ENCODE measurements at places on chromosomes 1 and 21.

GRCh38 chr1:226788965-226789364 is 49.9 kb upstream of the ITPKB start:
- no peak for DNase-seq

- no peak for DNase-seq
Observed at GRCh38 chr1:223330466-223330865, 33.5 kb downstream of the SUSD4 start.

- peak; percentile 15 for DNase-seq
Observed at GRCh38 chr1:19606817-19607642, 37.1 kb upstream of the NBL1 start.

- no peak for DNase-seq
Observed at GRCh38 chr1:190754666-190755065, 277.0 kb upstream of the BRINP3 start.

DNA sequence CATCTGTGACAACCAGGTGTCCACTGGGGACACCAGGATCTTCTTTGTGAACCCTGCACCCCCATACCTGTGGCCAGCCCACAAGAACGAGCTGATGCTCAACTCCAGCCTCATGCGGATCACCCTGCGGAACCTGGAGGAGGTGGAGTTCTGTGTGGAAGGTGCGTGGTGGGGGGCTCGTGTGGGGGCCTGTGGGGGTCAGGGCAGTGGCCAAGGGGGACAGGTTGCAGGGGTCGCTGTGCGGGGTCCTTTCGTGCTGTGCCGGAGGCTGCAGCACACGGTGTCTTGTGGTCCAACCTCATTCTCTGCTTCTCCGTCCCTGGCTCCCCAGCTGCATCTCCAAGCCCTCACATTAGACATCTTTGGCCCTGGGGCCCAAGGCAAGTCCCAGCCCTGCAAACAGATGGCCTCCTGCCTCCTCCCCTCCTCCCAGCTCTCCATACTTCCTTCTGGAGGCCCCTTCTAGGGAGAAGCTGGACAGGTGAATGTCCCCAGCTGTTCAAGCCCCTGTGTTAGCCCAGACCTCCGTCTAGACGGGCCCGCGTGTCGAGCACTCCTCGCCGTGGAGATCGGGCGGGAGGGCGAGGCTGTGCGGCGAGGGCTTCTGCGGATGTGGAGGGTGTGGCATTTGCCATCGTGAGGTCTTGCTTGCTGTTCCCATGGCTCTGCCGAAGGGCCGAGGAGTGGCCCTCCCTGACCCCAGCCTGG is 2.5 kb downstream of the AGRN start:
- no peak for DNase-seq

GRCh38 chr1:101316256-101316655 is 79.4 kb downstream of the S1PR1 start:
- DNase-seq: no peak

GRCh38 chr1:176450526-176450925 is 12.4 kb upstream of the PAPPA2 start:
- DNase-seq: no peak

DNA sequence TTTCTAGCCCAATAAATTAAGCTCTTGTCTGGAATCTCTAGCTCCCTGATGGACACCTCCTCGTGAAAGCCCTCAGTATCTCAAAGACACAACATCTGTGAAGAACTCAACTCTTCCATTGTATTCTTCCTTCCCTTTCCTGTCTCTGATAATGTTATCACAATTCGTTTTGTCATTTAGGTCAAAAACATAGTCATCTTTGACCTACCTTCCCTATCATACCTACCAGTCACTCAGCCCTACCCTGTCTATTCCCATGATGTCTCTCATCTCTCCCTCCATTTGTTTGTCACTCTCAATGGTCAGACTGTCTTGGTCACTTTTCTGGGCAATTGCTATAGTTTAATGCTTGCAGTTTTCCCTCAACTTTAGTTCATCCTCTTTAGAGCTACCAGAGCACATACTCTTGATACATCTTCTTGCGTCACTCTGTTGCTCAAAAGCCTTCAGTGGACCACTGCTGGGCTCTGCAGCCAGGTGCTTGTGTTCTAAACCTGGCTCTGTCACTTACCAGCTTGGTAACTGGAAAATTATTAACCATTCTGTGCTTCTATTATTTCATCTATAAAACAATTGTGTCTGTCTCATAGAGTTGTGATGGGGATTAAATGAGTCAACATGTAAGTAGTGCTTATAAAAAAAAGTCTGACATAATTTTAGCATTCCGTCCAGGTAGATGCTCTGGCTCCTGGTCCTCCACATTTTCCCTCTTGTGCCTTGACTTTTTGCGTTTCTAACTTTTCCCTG is 39.6 kb downstream of the DDR2 start:
- no peak for DNase-seq

DNA sequence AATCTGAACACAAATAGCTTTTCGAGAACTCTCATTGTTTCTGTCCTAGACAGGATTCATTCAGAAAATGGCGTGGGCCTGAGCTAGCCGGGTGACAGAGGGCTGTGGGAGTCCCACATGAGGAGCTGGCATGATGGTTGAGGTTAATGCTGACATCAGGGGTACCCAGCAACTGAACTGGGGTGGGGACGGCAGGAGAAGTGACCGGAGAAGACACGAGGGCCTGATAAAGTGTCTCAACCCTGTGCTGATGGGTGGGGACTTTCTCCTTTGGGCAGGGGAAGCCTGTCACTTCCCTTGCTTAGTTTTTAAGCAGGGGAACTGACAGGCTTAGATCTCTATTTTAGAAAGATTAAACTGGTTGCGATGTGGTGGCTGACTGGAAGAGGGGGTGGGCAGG is 14.6 kb downstream of the CHIT1 start:
- no peak for DNase-seq

- no peak for DNase-seq
Observed at GRCh38 chr1:185137896-185138545, 18.7 kb downstream of the TRMT1L start.

DNA sequence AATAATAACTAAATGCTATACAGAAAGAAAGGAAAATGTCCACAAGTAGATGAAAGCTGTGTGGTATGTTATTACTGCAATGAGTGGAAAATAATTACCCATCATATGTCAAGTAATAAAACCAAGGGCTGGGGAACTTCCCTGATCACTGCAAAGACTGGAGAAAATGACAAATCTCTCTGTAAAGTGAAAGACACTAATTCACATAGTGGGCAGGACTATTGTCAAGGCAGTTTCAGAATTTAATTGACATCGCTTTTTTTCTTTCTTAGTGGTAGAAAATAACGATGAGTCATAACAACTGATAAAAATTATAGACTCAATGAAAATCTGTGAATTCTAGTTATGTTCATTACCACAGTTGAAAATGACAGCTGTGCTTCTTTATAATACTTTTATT is 153.7 kb upstream of the ST6GALNAC5 start:
- no peak for DNase-seq

All from stimulated activated CD8-positive, alpha-beta memory T cell treated with anti-CD3 and anti-CD28 coated beads, Interleukin-4, amount 100 ng/mL, for 4 hours (primary cell).